ENCODE measurements at places on chromosomes 7 and 10.

GRCh38 chr7:102390697-102391484 lies 5.3 kb upstream of the PRKRIP1 start:
- peak; percentile 81 for DNase-seq

- no peak for DNase-seq
Observed at GRCh38 chr7:55508221-55509011, 63.9 kb downstream of the VOPP1 start.

GRCh38 chr7:36372156-36372555 lies 17.5 kb upstream of the ANLN start:
- DNase-seq = no peak

DNA sequence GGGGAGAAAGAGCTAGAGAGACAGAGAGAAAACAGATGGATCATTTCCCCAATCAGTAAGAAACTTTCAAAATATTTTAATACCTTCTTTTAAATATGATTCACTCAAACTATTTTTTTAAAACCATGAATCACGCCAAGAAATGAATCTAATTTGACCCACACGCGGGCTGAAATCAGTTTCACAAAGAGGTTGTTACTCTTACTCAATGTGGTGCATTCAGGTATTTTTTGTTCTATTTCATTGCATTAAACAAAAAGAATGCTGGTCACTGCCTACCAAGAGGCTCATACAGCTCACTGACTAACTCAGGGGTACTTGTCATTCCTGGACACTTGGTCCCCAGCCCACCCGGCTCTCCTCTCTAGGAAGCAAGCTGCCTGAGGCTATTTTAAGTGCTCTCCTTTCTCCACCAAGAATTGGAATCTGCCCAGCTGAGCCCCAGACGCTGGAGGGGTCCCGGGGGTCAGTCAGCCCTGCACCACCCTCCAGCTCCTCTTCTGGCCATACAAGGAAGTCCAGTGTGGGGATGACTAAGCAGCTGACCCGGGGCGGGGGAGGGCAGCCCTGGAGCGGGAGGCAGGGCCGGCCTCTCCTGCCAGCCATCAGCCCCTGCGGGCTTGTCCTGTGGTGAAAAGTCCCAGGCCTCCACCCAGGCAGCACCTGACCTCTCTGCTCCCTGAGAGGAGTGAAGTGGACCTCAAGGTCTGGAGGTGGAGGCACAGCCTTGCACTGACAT lies 21.7 kb upstream of the PFKP start:
- peak; percentile 90 for DNase-seq

DNA sequence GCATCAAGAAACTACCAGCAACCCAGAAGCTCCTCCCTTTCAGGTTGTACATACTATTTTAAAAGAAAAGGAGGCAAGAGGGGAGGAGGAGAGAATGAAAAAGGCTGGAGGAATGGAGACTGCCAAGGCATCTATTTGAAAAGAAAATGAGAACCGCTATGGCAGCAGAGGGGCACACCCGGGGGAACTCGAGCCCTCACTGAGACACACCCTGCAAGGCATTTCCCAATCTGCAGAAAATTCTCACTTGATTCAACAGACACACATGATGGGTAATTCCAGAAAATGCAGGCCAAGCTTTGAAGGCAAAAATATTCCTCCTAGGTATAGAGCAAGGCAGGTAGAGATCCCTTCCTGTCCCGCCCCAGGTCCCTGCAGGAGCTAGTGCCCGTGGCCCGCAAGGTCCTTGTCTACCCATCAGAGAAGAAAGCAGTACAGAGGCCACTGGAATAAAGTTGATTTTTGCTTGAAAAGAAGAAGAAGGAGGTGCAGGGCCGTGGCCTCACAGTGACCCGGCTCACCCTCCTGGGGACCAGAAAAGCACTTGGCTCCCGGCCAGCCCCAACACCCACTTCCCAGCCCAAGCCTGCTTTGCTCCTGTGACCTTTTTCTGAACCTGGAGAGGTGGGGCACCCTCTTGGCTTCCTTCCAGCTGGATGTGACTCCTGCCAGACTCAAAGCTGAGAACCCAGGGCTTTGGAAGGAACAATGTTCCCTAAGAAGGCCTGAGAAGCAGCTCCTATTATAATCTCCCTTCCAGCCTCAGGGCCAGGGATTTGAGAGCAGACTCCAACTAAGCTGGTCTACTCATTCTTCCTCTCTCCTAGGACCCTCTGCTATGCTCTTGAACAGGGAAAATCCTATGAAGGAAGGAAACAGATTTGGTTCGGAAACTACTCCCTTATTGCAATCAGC lies 6.2 kb upstream of the PIK3CG start:
- DNase-seq = peak; percentile 28

DNA sequence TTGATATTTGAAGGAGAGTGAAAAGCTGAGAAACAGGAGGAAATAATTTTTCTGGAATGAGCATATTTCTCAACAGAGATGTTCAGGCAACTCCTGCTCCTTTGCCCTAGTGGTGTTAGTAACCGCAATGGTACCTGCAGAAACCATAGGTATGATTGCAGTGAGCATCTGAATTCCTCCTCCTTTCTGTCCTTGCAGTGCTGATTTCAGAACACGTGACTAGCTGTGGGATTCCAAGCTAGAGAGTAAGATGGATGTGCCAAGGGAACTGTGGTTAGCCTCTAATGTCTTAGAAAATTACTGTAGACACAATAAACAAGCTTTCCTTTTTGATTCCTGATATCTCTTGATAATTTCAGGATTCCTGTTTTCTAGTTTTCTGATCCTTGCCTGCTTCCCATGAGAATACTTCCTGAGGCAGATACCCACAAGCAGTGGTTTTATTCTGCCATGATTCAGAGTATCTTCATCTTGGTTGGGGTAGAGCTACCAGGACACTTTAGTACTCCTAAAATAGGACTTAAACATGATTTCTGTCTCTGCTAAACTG lies 27.5 kb downstream of the LRGUK start:
- peak; percentile 5 for DNase-seq
